NCI-H748 treated with DMSO at 0.1 percent for 48 hours (cell line): ENCODE measurements at places on chromosomes 2 and 18.

DNA sequence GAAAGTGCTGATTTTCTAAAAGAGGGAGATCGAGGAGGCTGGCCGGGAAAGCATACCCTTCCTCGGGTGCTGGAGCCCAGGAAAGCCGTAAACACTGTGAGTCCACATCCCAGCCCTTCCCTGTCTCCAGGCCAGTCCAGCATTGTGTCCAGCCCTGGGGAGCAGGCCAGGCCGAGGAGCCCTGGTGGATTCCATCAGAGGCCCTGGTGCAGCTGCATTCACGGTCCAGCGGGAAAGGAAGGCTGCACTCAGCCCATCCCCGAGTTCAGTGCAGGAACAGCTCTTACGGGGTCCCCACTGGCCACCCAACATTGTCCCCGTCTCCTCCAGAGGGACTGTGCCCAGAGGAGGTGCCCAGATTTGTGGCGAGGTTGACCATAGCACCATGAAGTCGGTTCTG lies 218.6 kb downstream of the KLHL29 start:
- DNase-seq = no peak

GRCh38 chr2:126315828-126316227 lies 340.1 kb upstream of the GYPC start:
- no peak for DNase-seq

DNA sequence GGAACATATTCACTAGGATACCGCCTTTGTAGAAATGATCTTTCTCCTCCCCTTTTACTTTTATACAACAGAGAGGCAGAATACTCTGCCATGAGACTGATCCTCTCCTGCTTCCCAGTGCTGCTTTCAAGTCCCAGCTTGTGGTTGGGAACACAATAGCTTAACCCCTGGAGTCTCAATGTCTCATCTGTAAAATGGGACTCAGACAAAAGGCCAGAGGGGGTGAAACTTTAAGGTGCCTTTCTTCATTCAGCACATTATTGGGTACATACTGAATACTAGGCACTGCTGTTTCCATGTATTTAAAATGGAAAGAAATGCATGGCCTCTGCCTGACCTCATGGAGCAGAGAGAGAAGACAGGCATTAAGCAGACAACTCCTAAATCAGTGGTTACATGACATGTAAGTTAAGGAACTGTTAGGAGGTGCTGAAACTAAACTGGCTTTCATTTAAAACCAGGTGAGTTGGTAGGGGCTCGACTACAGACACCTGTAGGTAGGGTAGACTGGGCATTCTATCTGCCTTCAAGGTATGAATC lies 53.8 kb downstream of the MAP4K4 start:
- DNase-seq = no peak

- no peak for DNase-seq
Measured at GRCh38 chr2:28610583-28611201, 114.8 kb downstream of the PLB1 start.

- DNase-seq = no peak
Measured at GRCh38 chr18:28432339-28432738, 255.4 kb upstream of the CDH2 start.

- no peak for DNase-seq
Measured at GRCh38 chr2:47389692-47390091, 13.3 kb upstream of the MSH2 start.

- DNase-seq = peak; percentile 77
Measured at GRCh38 chr2:176157499-176158185, 535 bp downstream of the HOXD3 start.

DNA sequence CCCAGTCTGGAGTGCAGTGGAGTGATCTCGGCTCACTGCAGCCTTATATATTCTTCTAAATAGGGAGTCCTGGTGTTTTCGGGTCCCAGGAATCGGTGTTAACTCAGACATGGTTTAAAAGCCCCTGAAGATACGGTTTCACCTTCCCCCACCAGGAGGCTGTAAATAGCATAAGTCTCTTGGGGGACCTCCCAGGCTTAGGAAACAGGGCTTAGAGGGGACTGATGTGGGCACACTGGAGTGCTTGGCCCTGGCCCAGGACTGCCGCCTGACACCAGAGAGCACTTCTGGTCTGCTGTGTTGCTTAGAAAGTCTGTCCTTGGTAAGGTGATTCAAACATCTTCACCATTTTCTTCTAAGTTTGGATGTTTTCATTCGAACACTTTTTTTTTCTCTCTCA lies 39.7 kb upstream of the MAP4K4 start:
- DNase-seq = no peak

- peak; percentile 9 for DNase-seq
Measured at GRCh38 chr2:3246928-3247714, 130.5 kb downstream of the EIPR1 start.

GRCh38 chr18:63881851-63882250 lies 5.7 kb upstream of the SERPINB2 start:
- DNase-seq = no peak

DNA sequence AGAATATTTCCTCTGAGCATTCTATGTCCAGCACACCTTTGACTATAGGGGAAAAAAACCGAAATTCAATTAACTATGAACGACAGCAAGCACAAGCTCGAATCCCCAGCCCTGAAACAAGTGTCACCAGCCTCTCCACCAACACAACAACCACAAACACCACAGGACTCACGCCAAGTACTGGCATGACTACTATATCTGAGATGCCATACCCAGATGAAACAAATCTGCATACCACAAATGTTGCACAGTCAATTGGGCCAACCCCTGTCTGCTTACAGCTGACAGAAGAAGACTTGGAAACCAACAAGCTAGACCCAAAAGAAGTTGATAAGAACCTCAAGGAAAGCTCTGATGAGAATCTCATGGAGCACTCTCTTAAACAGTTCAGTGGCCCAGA lies 79.4 kb upstream of the FAM117B start:
- DNase-seq = no peak

DNA sequence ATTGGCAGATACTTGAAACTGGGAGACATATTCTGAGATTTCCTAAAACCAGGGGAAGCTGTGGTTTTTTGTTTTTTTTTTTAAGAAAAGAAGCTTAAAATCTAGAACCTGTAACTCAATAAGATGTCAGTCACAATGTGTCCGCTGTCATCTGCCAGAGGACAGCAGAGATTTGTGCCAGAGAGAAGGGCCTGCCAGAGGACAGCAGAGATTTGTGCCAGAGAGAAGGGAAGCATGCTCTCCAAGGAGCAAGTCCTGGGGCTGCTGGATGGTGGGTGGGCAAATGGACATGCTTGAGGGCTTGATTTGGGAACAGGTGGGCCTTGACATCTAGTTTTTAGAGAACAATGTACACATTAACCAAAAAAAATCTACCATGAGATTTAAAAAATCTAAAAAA lies 77.9 kb downstream of the CCDC93 start:
- DNase-seq = no peak

GRCh38 chr2:161990036-161990435 lies 84.0 kb downstream of the DPP4 start:
- DNase-seq = no peak

DNA sequence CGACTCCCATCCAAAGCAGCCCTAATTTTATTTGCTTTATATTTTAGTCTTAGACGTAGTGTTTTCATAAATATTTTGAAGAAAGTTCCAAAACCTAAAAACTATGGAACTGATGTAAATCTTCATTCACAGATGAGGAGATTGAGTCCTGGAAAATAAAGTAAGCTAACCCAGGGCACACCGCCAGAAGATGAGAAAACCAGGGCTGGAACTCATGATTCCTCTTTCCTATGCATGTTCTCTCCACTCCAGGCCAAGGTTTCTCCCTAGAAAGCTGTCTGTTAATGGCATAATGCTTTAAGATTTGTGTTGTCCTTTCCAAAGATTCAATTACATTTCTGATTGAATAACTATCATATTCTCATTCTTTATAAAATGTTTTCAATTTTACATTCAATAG lies 78.4 kb upstream of the ZC3H15 start:
- no peak for DNase-seq

DNA sequence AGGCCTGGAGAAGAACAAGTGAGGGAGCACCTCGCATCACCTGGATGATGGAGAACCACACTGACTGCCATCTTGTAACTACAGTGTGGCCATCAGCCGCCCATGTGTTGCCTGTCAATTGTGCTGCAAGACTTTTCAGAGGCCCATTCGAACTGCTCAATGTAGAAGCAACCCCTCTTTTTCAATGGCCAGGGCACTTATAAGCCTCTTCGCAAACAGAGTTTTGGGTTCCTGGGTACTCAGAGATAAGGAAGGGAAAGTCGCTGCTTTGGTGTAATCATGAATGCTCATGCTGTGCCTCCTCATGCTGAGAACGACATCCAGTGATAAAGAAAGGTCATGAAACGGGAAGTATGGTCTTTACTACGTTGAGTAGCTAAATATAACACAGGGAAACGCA lies 143.9 kb upstream of the SLC39A10 start:
- no peak for DNase-seq

- no peak for DNase-seq
Measured at GRCh38 chr2:206225435-206226232, 48.8 kb upstream of the ZDBF2 start.

GRCh38 chr2:58991357-58991756 lies 750.2 kb upstream of the FANCL start:
- DNase-seq = no peak

- no peak for DNase-seq
Measured at GRCh38 chr2:137826373-137827372, 137.6 kb upstream of the HNMT start.

DNA sequence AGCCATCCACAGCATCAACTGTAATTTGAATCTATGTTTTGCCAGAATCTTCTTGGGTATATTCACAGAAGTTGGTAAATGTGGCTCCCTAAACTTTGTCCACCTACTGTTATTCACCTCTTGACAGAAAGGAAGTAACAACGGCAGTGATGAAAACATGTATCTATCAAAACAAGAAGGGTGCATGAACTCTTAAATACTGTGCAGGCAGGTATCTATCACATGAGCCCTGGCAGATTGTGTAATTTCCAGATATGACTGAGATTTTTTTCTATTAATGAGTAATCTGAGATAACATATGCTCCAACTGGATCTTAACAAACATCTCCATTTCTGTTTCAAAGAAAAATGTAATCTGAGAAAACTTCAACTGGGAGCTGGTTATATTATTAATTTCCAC lies 36.6 kb downstream of the SFT2D3 start:
- DNase-seq = no peak

GRCh38 chr2:161238560-161239325 lies 69.5 kb upstream of the PSMD14 start:
- DNase-seq = no peak

DNA sequence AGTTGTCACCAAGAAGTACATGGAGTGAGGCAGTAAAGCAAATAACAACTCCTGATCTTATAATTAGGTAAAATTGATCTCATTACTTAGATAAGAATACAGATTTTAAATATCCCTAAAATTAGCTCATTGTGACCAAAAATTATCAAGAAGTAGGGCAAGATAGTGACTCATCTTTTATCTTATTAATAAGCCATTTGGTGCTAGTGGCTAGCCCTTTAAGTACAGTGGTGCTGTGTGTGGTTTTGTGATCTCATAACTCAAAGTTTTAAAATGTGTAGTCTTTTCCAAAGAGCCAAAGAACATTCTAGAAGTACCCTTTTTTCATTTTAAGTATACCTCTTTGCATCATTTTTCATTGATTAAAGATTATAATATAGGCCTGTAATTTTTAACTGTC lies 569.4 kb upstream of the SETBP1 start:
- DNase-seq = no peak

DNA sequence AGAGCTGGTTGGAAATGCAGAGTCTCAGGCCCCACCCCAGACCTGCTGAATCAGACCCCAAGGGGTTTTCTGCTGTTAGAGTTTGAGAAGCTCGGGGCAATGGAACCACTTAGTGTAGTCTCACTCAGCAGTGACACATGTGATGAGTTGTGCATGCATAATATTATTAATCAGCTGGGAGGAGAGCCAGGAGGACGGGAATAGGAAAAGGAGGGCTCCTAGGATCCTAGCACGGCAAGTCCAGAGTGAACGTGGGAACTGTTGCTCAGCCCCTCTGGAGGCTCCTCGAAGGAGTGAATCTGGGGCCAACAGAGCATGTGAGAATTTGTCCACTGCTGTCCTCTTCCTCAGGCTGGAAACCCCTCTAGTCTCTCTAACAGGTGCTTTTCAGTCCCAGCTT lies 87.1 kb downstream of the HS1BP3 start:
- DNase-seq = no peak

- DNase-seq = no peak
Measured at GRCh38 chr2:151947813-151948165, 119.6 kb upstream of the ARL5A start.

- DNase-seq = no peak
Measured at GRCh38 chr18:50281972-50282520, 723 bp upstream of the MBD1 start.

DNA sequence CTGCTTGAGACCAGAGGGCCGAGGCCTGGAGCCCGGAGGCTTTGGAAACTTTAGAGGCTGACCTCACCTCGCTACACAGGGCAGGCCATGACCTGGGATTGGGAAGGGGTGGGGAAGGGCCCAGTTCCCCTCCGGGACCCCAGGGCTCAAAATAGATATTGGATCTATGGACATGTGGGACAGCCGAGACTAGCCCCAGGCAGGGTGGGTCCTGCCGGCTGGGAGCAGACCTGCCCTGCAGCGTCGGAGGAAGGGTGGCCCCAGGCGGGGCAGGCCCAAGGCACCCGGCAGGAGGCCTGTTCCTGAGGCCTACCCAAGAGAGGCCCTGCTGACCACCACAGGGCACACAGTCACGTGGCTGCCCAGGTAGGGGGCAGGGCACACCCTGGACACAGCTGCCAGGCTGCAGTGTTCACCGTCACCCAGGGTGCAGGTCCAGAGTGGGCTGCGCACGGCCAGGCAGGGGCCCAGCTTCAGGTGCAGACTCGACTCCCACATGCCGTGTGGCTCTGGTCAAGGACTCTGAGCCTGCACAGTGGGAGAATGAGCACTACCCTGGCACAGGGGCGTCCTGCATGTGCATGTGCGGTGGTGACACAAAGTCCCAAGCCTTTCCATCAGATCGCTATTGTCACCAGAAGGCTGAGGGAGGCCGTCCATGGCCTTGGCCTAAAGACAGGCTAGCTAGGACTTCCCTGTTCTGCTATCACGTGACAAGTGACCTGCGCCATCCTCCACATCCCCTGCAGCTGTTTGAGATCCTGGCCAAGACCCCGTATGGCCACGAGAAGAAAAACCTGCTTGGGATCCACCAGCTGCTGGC lies 13.2 kb downstream of the ANO7 start:
- DNase-seq = no peak

DNA sequence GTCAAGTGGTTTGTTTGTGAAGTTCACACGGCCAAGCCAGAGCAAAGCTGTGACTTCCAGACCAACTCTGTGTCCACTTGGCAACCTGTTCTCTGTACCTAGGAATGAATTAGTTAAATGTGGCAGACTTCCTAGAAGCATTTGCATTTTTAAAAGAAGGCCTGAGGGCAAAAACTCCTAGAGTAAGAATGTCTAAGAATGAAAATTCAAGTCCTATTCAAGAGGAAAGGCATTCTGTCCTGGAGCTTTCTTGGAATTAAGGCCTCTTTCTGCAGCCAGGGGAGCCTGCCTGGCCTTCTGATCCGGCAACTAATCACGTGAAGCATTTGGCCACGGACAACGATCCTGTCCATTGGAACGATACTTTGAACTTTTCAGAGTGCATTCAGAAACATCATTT lies 155.0 kb downstream of the SETBP1 start:
- DNase-seq = no peak

DNA sequence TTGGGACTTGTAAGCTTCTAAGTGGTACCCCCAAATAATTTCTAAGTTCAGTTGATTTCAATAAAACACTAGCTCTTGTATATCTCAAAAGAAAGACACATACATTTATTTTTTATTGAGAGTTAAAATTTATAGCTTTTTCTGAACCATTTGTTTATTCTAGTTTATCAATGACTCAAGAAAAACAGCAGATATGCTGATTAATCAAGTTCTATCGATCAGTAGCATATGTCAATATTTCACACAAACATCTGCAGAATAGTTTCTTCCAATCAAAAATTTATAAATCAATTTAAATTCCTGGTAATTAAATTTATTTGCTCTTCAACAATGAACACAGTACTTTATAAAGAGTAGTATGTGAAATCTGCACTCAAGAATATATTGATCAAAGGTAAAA lies 5.3 kb downstream of the FIGN start:
- DNase-seq = no peak
